ENCODE measurements at places on chromosomes 16 and 17. TPM values are rescaled to one million over a fixed set of nuclear protein-coding genes. Genes with fewer than 3 reads are reported as not detected.
A peak's percentile ranks its signal among the peaks of the same experiment; 100 is the strongest.

SPATA32 gene
- 0.17 TPM for total RNA-seq

AXIN2 gene
- 31.6 TPM for total RNA-seq

DNA sequence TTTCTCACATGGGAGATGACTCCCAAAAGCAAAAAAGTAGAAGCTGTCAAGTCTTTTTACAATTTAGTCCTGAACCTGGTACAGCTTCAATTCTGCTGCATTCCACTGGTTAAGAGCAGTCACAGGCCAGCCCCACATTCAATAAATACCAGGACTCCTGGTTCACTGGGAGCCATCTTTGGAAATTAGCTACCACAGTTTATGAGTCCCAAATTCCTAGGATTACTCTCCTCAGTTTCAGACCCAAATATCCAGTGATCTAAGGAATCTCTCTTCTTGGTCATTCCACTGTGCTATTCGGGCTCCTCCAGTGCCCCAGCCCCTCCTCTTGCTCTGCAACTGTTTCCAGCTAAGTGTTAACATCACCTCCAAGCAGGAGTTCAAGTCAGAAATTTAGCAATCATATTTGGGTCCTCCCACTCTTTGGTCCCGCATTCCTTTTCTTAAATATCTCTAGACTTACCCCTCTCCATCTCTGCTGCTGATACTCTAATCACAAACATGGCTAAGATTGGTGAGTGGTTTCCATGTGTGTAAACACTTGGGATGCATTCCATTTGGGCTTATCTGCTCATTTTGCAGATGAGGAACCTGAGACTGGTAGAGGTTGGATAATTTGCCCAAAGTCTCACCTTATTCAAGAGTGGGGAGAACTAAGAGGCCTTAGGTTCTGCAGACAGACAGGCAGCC, 9.6 kb upstream of the WIPF2 start:
- H3K4me3 ChIP-seq: no peak overlapping the region
- no peaks in the 10 kb centered on the region for H3K27me3 ChIP-seq
- DNase-seq: no peak
- H3K4me1 ChIP-seq: no peaks in the 10 kb centered on the region
- no peak overlapping the region for H3K27ac ChIP-seq
- no peaks in the 10 kb centered on the region for H3K36me3 ChIP-seq

- no peaks in the 10 kb centered on the region for H3K36me3 ChIP-seq
- no peak overlapping the region for H3K27ac ChIP-seq
- no peak overlapping the region for H3K4me3 ChIP-seq
- no peaks in the 10 kb centered on the region for H3K4me1 ChIP-seq
Observed at GRCh38 chr16:48949636-48950035, 332.0 kb downstream of the CBLN1 start.

GRCh38 chr16:4309833-4310266, 6.0 kb upstream of the GLIS2 start:
- H3K36me3 ChIP-seq: peaks cover 2% of the 10 kb centered on the region
- H3K27me3 ChIP-seq: peaks cover 11% of the 10 kb centered on the region
- no peak overlapping the region for H3K27ac ChIP-seq
- peaks cover 25% of the 10 kb centered on the region for H3K4me1 ChIP-seq
- DNase-seq: peak; percentile 42
